ENCODE measurements at places on chromosomes 5 and 9. TPM values are rescaled to one million over a fixed set of nuclear protein-coding genes. Genes with fewer than 3 reads are reported as not detected.

- DNase-seq, result no peak
These were observed 176.1 kb downstream of the PAM start for GRCh38 chr5:102931085-102931725.

DIAPH1 gene
- polyA plus RNA-seq, result 80.0 TPM

DNA sequence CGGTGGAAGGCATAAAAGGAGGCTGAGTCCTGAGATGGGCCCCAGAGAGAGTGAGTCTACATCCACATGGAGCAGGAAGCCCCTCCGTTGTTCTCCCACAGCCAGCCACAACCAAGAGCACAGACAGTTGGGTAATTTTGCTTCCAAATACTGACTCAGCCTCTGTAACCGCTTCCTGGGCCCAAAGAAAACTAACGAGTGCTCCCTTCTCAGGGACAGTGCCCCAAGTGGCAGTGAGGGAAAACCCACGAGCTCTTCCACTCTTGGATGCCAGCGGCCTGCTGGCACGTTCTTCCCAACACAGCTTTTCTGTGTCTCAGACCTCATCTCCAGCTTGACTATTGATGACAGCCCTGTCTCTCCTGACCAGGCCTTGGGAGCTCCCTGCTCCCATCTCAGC, 207.6 kb downstream of the FSTL4 start:
- no peak for DNase-seq

GRCh38 chr9:127603226-127603625, 8.9 kb upstream of the STXBP1 start:
- DNase-seq, result no peak

DNA sequence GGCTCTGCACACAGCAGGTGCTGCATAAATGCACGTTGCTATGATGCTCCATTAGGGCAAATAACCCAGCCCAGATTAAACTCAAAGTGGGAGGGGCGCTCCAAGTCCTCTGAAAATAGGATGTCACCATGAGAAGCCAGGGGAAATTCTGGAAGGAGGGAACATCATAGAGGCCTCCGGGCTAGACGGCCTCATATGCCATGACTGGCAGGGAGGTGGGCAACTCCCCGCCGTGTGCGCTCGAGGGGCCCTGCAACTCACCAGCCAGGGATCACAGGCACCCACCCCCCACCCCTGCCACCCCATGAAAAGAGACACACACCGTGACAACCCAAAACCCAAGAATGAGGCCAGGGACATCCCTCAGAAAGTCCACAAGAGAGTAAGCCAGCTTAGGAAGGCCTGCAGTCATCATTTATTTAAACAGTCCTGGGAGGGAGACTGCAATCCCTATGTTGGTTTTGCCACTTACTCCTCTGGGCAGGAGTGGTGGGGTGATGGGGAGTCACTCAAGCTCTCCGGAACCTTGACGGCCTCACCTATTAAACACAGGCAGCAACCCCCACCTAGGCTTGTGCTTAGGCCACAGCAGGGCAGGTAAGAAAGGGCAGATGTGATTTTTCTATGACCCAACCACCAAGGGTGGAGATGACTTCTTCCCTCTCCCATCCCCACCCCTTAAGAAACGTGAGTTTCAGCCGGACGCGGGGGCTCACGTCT, 4.0 kb downstream of the VAV2 start:
- DNase-seq, result no peak

GABRA1 gene
- polyA plus RNA-seq, result 0.20 TPM

- no peak for DNase-seq
These were observed 31.1 kb downstream of the UHRF2 start for GRCh38 chr9:6444128-6444527.

CDH9 gene
- polyA plus RNA-seq, result 21.8 TPM

C9orf40 gene
- 6.4 TPM for polyA plus RNA-seq

IL31RA gene
- polyA plus RNA-seq, result 0.12 TPM

GFPT2 gene
- polyA plus RNA-seq, result 5.1 TPM

GRCh38 chr5:142915813-142916424, 145.7 kb downstream of the ARHGAP26 start:
- DNase-seq, result no peak

C9 gene
- polyA plus RNA-seq, result 0.37 TPM

GRCh38 chr9:95261890-95262289, 55.6 kb downstream of the FANCC start:
- no peak for DNase-seq

NR4A3 gene
- polyA plus RNA-seq, result 0.18 TPM

DNA sequence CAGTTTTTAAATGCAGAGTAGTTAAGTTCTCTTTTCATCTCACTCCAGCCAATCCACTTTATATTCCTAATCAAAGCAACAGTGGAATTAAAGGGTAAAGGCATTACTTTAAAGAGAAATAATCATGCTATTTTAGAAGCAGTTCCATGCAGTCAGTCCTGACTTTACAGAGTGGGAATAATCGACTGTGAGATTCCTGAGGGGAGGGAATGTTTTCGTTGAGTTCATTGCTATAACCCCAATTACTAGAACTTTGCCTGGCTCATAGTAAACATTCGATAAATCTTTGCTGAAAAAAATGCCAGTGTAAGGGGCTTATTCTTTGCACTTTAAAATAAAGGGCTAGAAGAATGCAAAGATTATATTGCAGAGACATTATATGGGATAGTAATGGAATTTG, 127.2 kb upstream of the ASTN2 start:
- DNase-seq, result no peak

DNA sequence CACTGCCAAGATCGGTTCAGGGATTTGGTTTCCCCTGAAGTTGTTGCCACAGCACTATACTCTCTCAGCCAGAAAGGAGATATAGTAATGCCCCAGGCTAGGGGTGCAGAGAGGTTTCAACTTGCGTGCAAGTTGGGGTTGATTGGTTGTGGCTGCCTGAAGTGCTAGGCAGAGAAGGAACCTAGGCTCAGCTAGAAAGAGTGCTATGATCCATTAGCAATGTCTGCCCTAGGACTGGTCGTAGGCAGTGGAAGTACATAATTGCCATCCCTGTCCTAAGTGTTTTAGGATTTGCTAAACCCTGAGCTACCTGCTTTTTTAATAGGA, 136.6 kb upstream of the SMIM23 start:
- no peak for DNase-seq

DNA sequence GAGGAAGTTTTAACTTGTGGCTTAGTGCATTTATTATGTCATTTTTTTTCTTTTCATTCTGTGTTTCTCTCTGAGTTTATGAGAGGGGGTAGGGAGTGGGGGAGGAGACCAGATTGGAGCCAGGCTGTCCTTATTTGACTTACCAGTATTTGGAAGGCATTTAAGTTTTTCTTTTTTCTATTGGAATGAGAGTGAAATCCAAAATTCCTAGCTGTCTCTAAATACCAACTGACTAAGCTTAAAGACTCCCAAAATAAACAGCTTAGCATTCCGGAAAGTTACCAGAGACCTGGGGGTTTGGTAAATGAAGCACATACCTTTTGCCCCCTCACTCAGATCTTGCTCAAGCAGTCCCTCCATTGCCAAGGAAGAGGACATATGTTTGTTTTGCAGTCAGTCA, 581.9 kb upstream of the BRINP1 start:
- no peak for DNase-seq

Measured in left kidney (tissue), 8 donors.